Cortex of kidney (tissue), 1 donor: ENCODE measurements at places on chromosomes 11 and 22.

- no peak for DNase-seq
Measured at GRCh38 chr11:2796508-2797113, 89.0 kb downstream of the CDKN1C start.

DNA sequence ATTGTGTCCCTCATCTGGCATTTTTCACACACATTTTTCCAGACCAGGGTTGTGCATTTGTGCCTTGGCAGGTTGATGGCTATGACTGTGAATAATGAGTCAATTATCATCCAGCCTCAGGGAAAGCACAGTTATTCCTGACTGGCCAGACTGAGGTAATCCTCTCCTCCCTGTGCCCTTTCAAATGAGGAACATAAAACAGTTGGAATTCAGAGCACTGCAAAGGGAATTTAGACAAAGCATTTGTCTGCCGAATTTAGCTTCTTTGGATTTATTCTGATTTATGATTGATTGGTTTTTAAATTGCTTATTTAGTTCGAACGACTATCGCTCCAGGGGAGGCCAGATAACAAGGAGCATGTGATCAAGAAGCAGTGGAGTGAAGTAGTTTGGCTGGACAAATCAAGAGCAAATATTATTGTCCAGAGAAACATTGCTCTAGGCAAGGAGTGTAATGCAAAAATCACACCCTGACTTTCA lies 30.8 kb upstream of the RAG2 start:
- DNase-seq: no peak

DNA sequence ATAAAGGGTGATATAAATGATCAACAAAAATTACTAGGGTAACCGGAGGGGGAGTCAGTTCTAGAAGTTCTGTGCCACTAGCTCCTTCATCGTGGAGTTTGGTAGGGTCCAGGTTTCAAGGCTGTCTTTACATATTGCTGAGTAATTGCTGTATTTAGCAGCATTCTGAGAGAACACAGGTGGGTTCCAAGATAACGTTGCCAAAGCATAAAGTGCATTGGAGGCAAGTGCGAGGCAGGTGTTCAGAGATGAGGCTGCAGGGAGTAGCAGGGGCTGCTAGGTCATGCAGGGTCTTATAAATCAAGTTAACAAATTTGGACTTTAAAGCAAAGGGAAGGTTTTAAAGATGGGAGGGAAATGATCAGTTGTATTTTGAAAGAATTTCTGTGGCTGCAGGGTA lies 17.8 kb downstream of the SGSM3 start:
- no peak for DNase-seq

GRCh38 chr11:10454878-10455631 lies at the start of gene AMPD3:
Gene AMPD3 (plus strand): TSS chr11:10455264. CDS start chr11:10461520, 6,256 bp downstream.
- DNase-seq: no peak

DNA sequence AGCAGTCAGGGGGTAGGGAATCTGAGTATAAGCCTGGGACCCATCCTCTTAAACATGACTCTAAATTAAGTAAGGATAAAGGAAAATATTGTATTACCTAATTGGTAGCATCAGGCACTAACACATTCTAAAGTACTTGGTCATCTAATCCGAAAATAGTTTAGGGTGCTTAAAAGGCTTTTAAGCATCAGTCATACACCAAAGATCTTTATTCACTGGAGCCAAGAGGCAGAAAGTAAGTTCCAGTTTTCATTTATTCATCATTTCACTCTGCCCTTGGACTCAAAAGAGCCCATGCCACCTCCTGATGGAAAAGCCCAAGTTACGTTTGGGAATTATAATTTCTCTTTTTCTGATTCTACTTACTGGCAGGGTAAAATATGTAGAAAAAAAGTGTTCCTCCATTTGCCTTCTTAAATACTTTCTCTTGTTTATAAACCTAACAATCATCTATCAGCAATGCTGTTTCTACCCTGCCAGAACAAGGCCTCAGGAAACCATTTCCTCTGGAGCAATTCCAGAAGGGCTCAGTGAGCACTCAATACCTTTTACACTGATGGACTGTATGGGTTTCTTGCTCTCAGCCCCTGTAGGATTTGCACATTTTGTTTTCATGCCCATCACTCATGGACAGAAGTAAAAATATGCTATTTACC lies 120.1 kb upstream of the SLC5A12 start:
- no peak for DNase-seq

DNA sequence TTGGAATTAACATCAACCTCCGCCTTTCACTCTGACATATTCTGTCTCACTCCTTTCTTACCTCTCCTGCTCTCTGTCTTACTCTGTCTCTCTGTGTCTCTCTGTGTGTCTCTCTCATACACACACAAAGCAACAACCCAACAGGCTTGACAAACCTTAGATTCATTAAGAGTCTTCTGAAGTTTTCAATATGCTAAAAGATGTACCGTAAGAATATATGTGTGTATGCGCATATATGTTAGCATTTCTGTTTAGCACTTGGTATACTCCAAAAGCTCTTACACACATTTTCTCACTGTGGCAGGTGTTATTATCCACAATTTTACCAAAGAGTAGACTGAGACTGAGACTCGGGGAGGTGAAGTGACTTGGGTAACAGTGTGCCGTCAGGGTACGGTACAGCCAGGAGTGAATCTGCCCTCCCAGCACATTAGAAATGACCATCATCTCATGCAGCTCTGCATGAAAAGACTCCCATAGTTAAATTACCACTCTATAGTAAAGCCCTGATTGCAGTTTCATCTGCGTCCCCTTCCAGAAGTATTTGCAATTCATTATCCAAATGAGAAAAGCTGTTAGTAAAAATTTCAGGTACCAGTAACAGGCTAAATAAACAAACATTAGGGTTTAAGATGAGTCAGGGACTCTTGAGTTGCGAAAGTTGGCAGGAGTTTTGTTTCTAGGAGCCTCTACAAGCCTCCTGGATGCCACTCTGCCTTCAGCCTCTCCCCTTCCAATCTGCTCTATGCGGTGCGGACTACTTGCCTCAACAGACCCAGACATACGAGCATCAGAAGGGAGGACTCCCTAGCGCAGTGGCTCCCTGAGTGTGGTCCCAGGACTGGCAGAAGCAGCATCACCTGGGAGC lies 195.2 kb upstream of the TMEM45B start:
- no peak for DNase-seq
